ENCODE measurements at places on chromosomes 4 and X. TPM values are rescaled to one million over a fixed set of nuclear protein-coding genes. Genes with fewer than 3 reads are reported as not detected.
A peak's percentile ranks its signal among the peaks of the same experiment; 100 is the strongest.

DNA sequence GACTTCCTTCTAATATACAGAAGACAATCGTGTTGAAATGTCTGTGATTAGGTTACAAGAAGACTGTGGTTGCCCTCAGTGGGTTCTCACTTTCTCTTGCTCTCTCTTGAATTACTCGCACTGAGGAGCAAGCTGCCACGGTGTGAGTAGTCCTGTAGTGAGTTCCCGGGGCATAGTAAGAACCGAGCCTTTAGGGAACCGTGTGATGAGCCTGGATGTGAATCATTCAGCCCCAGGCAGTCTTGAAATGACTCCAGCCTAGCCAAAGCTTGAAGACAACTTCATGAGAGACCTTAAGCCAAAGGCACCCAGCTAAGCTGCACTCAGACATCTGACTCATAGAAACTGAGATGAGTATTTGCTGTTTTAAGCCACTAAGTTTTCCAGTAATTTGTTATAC is 292.7 kb downstream of the SPOCK3 start:
- DNase-seq = no peak

- no peak for DNase-seq
Observed at GRCh38 chr4:58090539-58090938, 980.4 kb upstream of the IGFBP7 start.

GRCh38 chr4:48195374-48195773 is 61.3 kb upstream of the TXK start:
- DNase-seq = peak; percentile 13

DNA sequence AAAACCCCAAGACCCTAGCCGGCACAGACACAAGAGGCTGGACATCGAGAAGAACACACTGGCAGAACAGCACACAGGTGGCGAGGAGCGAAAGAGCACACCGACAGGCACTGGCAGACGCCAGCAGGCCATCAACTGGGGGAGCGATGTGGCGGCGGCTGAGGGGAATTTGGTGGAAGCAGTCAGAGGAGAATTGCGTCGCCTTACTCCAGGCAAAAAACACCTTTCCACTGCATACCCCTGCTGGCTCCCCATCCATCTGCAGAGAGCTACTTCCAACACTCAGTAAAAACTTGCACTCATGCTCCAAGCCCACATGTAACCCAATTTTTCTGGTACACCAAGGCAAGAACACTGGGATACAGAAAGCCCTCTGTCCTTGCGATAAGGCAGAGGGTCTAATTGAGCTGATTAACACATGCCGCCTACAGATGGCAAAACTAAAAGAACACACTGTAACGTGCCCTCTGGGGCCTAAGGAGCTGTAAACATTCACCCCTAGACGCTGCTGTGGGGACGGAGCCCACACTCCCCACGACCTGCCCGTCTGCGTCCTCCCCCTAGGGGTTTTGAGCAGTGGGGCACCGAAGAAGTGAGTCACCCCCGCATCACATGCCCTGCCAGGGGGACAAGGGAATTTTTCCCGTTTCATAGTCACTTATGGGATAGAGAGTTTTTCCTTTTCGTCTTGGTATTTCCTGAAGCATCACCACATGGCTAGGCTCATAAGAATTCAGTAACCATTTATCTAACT is 262.3 kb downstream of the KCTD8 start:
- no peak for DNase-seq

- no peak for DNase-seq
Observed at GRCh38 chrX:110374559-110374958, 15.9 kb downstream of the RTL9 start.

The PCDH10 gene
- 1.2 TPM for total RNA-seq
